SK-N-SH treated with all-trans-retinoic acid at 6 μM for 48 hours (cell line): ENCODE measurements at places on chromosomes 3 and 15.

- ATAC-seq = no peak
Observed at GRCh38 chr3:53489787-53490458, 4.5 kb upstream of the CACNA1D start.

GRCh38 chr3:144549166-144549565 lies 577.5 kb downstream of the DIPK2A start:
- no peak for ATAC-seq

- ATAC-seq = no peak
Observed at GRCh38 chr3:158452334-158452733, 118.7 kb upstream of the MLF1 start.

DNA sequence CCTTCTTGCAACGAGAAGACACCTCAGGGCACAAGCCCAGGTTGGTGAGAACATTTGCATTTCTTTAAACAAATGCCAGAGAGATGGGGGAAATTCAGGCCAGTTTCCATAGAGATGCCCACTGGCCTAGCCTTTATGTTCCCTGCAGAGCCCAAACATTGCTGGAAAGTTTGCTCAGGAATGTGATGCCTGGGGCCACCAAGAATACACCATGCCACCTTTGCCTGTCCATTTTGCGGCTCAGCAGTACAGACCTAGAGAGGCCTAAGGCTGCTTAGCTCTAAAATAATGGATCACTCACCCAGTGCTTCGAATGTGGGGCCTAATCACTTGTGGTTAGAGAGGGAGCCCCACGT lies 210.0 kb downstream of the RPLP1 start:
- no peak for ATAC-seq

- no peak for ATAC-seq
Observed at GRCh38 chr3:105430455-105430854, 63.7 kb downstream of the ALCAM start.

DNA sequence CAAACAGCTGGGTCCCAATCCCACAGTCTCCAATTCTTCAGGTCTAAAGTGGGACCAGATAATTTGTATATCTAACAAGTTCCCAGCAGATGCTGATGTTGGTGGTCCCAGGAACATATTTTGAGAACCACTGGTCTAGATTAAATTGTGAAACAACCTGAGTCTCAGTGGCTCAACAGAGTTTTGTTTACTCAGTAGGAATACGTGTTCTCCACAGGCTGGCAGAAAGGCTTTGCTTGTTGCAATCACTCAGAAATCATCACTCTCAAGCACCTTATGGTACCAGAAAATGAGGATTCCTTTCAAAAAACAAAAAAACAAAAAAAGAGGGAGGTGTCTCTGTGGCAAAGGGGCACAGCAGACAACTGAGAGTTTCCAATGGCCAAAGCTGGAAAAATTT lies 118.0 kb downstream of the TNIK start:
- ATAC-seq = no peak

- ATAC-seq = no peak
Observed at GRCh38 chr3:13934813-13935212, 54.9 kb upstream of the WNT7A start.

- ATAC-seq = no peak
Observed at GRCh38 chr15:64024172-64025050, 21.9 kb downstream of the DAPK2 start.

- ATAC-seq = no peak
Observed at GRCh38 chr15:79065361-79065705, 25.2 kb downstream of the RASGRF1 start.
